ENCODE measurements at places on chromosomes 4 and X. TPM values are rescaled to one million over a fixed set of nuclear protein-coding genes. Genes with fewer than 3 reads are reported as not detected.

The CT45A10 gene
- total RNA-seq = not detected

- DNase-seq = no peak
These were observed 114.5 kb upstream of the SLIT2 start for GRCh38 chr4:20137176-20137575.

- DNase-seq = no peak
These were observed 118.7 kb upstream of the ANXA3 start for GRCh38 chr4:78432896-78433295.

The CRMP1 gene
- 6.1 TPM for total RNA-seq

- DNase-seq = no peak
These were observed 20.2 kb downstream of the PPA2 start for GRCh38 chr4:105453550-105454205.

- DNase-seq = no peak
These were observed 408.2 kb downstream of the SMARCA1 start for GRCh38 chrX:129115104-129115503.

- no peak for DNase-seq
These were observed 11.3 kb downstream of the SLC2A9 start for GRCh38 chr4:10009861-10010500.

- DNase-seq = no peak
These were observed 153.9 kb downstream of the ZNF518B start for GRCh38 chr4:10303291-10303690.

The VEGFD gene
- 80.1 TPM for total RNA-seq

The NPY2R gene
- total RNA-seq = not detected

DNA sequence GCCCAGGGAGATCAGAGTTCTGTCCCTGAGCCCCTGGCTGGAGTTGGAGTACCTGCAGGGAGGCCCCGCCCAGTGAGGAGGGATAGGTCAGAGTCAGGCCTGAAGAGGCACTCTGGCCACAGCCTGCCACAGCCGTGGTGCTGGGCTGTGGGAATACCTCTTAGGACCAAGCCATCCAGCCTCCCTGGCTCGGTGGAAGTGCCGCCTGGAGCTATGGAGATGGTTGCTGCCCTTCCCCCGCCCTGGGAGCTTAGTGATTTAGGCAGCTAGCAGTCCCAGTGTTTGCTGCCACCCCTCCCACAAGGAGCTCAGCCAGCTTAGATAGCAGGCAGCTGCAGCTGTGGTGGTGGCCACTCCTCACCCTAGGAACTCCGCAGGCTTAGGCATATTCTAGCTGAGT, 446.3 kb upstream of the GNPDA2 start:
- DNase-seq = no peak

- DNase-seq = no peak
These were observed 26.2 kb upstream of the TMPRSS11D start for GRCh38 chr4:67909905-67910584.

GRCh38 chr4:16820329-16820728, 78.1 kb downstream of the LDB2 start:
- no peak for DNase-seq

The NPNT gene
- total RNA-seq = 263 TPM

- DNase-seq = no peak
These were observed 53.1 kb downstream of the MTNR1A start for GRCh38 chr4:186502231-186502630.

- no peak for DNase-seq
These were observed 29.9 kb downstream of the FGFRL1 start for GRCh38 chr4:1041147-1041935.

- no peak for DNase-seq
These were observed 112.5 kb downstream of the RASGEF1B start for GRCh38 chr4:81359207-81359606.

GRCh38 chrX:21683941-21684340, 25.8 kb upstream of the KLHL34 start:
- no peak for DNase-seq

DNA sequence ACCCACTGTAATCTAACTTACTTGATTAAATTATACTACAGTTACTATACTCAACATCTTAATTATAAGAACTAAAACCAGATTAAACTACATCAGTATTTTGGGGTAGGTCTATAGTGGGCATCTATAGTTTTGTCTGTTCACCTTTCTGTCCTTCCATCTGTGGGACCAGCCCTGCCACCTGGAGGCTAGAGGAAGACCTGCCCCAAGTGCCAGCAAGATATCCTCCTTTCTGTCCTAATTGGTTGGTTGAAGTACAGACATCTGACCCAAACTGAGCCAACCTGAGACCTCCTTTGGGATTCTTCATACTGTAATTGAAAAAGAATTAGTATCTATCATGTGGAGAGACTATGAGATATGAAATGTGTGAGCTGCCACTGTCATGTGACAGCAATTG, 172.2 kb upstream of the TLL1 start:
- DNase-seq = no peak

The SOD3 gene
- 198 TPM for total RNA-seq

- DNase-seq = no peak
These were observed 38.0 kb upstream of the CXXC4 start for GRCh38 chr4:104532677-104533076.

- no peak for DNase-seq
These were observed 133.5 kb downstream of the TBL1X start for GRCh38 chrX:9598344-9598743.

GRCh38 chrX:29196501-29196900, 609.3 kb downstream of the IL1RAPL1 start:
- no peak for DNase-seq

The ALAS2 gene
- total RNA-seq = 0.78 TPM

The TASL gene
- 4.0 TPM for total RNA-seq

DNA sequence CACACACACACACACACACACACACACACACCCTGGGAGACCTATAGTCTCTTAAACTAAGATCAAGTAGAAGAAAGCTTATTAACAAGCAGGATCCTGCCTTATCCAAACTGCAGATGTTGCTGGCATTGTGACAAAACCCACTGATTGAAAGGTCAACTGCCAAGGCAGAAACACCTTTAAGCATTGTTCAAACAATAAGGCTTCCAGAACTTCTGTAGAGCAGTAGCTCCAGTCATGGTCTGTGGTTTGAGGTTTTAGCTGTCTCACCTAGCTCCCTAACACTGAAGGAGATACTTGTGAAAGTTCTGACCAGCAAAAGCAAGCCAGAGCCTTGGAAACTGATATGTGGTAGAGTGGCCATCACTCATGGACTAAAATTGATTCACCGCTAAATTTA, 59.8 kb downstream of the PTCHD1 start:
- DNase-seq = no peak

- no peak for DNase-seq
These were observed 19.8 kb upstream of the XG start for GRCh38 chrX:2732076-2732475.

- DNase-seq = no peak
These were observed 168.7 kb downstream of the DLG3 start for GRCh38 chrX:70613295-70613694.

DNA sequence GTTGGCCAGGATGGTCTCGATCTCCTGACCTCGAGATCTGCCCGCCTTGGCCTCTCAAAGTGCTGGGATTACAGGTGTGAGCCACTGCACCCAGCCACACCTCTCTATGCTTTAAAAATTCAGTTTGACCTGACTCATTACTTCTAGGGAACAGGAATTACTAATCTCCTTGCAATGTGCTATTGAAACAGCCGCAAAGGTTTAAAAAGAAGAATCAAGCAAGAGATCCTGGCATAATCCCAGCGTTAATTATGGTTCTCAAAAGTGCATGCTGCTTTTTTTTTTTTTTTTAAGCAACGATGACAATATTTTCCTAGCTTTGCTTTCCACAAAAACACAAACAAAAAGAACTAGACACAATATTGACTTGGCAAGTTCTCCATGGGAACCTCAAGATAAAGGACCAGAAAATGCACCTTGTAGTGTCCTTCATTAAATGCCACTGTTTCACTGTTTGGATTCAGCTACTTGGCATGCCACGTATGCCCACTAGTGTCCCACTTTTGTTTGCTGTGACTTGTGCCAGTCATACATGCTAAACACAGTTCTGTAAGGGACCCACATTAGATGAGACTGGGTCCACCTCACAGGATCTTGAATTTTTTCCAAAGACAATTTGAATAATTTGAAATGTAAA, 112.6 kb upstream of the PPARGC1A start:
- DNase-seq = no peak

The ANXA3 gene
- total RNA-seq = 182 TPM

All from upper lobe of right lung (tissue), 1 donor.